ENCODE measurements at places on chromosomes 16 and 17.

DNA sequence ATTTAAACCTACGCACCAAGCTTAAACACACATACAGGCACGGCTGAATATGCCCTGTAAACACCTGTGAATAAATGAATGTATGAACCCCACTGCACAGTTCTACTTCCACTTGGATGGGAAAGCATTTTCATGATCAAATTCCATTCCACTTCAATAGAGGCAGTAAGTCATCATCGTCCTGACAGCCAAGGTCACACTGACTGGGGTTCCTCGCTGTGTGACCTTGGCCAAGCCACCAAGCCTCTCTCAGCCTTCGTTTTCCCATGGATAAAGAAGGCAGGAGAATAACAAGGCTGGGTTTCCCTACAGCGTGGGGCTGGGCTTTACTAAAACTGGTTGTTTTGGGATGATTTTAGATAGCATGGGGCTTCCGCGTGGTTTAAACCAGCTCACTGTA, 82.8 kb downstream of the TBC1D16 start:
- no peak for DNase-seq

GRCh38 chr17:29929006-29929532, 959 bp downstream of the SSH2 start:
- DNase-seq, result no peak

DNA sequence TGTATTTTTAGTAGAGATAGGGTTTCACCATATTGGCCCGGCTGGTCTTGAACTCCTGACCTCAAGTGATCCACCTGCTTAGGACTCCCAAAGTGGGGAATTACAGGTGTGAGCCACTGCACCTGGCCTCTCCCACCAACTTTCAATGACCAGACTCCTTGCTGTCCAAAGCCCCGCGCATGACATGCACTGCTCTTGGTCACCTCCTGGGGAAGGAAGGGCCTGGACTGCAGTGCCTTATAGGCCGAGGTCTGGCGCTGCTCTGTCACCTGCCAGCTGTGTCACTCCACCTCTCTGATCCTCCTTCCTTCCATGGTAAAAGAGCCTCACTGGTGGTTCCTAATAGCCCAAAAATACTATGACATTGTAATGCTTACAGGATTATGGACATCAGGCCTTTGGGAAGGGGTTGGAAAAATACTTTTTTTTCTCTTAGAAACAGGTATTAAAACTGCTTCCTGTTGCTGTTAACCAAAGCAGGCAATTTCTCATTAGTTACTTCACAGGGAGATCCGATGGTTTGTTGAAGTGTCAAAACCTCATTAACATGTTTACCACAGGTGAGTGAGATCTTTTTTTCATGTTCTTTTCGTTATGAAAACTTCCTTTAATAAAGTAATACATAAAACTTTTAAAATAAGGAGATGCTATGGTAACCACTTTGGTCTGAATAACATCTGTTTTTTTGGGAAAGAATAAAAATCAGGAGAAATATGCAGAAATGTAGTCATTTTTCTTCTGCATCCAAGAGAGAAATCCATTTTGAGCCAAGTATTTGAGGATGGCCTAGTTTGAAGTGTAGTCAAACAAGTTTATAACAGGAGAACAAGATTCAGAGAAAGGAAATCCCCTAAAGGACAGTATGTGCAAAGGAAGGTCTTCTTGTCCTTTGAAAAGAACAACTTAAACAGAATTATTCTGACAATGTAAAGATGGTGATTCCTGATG, 35.5 kb downstream of the GRB7 start:
- DNase-seq, result no peak

- no peak for DNase-seq
Measured at GRCh38 chr17:73900516-73900915, 256.3 kb upstream of the SDK2 start.

- DNase-seq, result no peak
Measured at GRCh38 chr17:61144617-61145564, 254.8 kb upstream of the TBX2 start.

DNA sequence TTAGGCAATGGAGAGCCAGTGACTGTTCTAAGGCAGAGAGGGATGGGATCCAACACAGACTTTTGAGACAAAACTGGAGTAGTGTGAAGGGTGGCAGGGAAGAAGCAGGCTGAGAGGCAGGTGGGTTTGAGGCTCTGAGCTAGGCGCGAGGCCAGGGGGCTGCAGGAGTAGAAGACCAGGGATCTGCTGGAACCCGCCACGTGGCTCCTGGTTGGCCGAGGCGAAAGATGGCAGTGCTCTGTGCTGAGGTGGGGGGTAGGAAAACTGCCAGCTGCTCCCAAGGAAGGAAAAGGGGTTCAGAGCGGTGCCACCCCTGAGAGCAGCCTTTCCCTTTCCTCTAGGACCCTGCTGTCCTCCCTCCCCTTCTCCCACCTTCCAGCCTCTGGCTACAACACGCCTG, 5.6 kb downstream of the CD300LG start:
- DNase-seq, result no peak

DNA sequence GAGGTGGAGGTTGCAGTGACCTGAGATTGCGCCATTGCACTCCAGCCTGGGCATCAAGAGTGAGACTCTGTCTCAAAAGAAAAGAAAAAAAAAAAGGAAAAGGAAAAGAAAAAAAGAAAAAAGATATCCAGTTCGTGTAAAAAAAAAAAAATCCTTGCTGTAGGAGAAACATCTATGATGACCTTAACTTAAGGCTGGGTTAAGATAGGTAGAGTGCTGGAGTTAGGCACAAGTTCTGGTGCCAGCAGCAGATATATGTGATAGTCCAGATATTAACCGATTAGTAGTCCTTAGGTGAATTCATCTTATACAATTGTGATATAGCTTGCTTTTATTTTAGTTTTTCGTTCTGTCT, 17.2 kb downstream of the PSMD11 start:
- no peak for DNase-seq

DNA sequence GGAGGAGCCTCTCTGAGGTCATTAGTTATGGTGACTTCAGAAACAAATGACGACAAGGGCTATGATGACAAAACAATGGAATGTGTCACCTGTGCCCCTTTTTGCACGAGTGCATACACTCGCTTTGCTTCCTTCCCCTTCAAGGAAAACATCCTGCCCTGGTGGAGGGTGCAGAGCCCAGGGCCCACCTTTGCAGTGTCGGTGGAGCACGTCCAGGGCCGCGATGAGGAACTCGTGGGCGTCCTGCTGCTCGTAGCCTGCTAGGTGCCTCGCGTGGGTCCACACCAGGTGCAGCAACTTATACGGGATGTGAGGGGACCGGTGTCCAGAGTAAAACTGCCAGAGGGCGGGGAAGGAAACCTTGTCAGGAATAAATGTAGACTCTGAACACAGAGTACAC, 27.2 kb downstream of the USP22 start:
- no peak for DNase-seq

DNA sequence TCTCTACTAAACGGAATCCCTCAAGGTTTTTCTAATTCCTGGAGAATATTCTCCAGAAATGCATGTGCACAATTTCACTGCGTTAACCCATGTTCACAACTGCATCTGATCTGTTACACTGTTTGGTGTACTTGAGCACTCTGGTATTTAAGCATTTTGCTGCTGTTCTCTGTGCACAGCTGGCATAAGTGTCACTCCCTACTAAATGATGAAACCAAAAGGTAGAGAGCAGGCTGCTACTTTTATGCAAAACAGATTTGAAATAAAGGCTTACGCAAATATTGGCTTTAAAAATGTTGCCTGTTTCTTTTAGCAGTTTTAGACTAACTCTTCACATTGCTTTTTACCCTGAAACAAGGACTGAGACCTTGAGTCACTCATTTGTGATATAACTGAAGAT, 41.7 kb downstream of the ESRP2 start:
- no peak for DNase-seq

DNA sequence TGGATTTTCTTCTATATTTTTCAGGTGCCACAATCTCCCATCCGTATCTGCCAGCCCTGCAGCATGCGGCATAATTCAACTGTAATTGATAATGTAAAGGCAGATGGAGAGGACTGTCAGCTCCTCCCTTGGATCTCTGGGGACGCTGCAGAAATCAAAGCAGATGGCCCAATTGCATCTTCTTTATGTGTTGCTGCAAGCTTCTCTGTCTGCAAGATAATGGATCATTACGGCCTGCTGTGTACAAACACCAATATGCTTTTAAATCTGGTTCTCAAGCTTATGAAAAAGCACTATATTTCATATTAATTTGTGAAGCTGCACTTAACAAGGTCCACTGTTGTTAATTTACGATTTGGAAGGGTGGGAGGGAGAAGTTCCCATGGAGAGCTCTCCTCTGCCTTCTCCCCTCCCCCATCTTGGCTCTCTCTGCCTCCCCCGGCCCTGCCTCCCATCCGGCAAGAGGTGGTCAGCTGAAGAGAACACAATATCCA, 607.5 kb downstream of the TOX3 start:
- DNase-seq, result no peak

GRCh38 chr16:84281074-84281473, 13.6 kb upstream of the WFDC1 start:
- no peak for DNase-seq

DNA sequence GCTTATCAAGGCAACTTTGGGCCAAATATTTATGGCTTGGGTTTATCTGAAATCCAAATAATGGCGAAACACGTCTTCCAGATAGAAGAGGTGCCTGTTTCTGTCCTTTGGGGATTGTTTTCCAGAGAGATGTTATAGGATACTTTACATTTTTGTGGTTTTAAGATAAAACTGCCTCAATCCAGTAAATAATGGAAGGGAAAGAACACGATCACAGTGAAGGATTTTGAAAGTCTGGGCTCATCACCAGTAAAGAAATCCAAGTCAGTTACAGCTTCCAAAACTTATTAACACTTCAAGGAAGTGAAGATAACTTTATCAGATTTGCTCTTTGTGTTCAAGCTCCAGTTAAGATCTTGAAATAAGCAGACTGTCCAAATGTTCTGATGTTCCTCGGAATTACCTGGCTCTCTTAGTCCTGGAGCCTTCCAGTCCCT, 30.1 kb downstream of the DNAH2 start:
- DNase-seq, result no peak

DNA sequence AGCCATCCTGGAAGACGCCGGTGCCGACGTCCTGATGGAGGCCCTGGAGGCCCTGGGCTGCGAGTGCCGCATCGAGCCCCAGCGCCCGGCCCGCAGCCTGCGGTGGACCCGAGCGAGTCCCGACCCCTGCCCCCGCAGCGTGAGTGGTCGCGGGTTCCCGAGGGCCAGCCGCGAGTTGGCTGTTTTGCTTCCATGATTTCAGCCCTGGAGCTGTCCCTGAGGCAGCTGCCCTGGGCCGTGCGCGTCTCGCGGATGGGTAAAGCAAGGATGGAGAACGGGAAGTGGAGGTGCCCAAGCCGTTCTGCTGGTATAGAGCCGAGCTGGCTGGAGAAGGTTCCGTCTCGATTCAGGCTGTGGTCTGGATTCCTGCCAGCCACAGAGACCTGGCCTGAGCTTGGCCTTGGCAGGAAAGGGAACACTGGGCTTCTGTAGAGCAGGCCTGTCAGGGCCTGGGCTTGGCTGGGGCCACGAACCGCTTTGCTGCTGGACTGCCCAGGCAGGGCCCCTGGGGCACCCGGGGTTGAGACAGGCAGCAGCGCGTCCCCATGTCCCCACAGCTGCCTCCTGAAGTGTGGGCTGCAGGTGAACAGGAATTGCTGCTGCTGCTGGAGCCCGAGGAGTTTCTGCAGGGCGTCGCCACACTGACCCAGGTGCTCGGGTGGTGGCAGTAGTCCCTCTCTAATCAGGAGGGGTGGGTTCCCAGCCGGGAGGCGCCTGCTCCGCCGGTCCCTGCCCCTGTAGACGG, 941 bp upstream of the MRPS34 start:
- DNase-seq, result no peak

- no peak for DNase-seq
Measured at GRCh38 chr16:2236337-2237101, at the start of gene DNASE1L2. Gene DNASE1L2 (plus strand): TSS chr16:2236444. CDS start chr16:2236817, 373 bp downstream.
